ENCODE measurements at places on chromosomes 2 and 18.

GRCh38 chr2:235848055-235848454 is 320.1 kb downstream of the GBX2 start:
- DNase-seq, result no peak

DNA sequence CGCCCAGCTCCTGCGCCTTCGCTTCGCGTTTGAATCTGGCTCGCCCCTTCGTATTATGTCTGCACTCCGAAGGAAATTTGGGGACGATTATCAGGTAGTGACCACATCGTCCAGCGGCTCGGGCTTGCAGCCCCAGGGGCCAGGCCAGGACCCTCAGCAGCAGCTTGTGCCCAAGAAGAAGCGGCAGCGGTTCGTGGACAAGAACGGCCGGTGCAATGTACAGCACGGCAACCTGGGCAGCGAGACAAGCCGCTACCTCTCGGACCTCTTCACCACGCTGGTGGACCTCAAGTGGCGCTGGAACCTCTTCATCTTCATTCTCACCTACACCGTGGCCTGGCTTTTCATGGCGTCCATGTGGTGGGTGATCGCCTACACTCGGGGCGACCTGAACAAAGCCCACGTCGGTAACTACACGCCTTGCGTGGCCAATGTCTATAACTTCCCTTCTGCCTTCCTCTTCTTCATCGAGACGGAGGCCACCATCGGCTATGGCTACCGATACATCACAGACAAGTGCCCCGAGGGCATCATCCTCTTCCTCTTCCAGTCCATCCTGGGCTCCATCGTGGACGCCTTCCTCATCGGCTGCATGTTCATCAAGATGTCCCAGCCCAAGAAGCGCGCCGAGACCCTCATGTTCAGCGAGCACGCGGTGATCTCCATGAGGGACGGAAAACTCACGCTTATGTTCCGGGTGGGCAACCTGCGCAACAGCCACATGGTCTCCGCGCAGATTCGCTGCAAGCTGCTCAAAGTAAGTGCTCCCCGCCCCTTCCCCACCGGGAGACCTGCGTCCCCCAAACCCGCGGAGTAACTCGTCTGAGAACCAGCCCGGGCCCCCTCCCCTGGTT is 453 bp downstream of the KCNJ3 start:
- no peak for DNase-seq

- no peak for DNase-seq
Measured at GRCh38 chr2:237162959-237163358, 77.3 kb downstream of the COPS8 start.

- peak; percentile 34 for DNase-seq
Measured at GRCh38 chr2:169363560-169364150, 1.3 kb upstream of the LRP2 start.

- DNase-seq, result peak; percentile 50
Measured at GRCh38 chr18:34709750-34710441, at the start of gene DTNA. Gene DTNA, plus strand, starts transcription at chr18:34710298. Its CDS starts 45,679 bp downstream, at chr18:34755977.

GRCh38 chr18:47512726-47513435 is 261.4 kb upstream of the SKOR2 start:
- DNase-seq, result no peak

GRCh38 chr2:197641666-197642065 is 33.7 kb downstream of the RFTN2 start:
- DNase-seq, result no peak

GRCh38 chr2:239261796-239262483 is 138.9 kb downstream of the HDAC4 start:
- no peak for DNase-seq

DNA sequence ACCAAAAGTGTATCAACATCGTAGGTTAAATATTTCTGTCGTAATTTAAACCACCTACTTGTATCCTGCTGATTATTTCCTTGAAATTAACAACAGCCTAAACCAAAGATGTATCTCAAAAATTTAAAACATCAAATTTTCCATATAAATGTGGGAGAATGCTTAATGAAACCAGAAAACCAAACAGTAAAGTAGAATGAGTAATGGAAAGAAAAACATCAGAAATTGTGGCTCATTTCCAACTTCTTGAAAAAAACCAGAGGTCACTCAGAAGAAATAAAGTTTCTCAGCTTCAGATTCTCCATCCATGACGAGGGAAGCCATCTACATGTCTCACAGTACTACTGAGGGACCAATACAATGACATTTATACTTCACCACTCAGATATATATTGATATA is 296.5 kb downstream of the NOL4 start:
- DNase-seq, result no peak

DNA sequence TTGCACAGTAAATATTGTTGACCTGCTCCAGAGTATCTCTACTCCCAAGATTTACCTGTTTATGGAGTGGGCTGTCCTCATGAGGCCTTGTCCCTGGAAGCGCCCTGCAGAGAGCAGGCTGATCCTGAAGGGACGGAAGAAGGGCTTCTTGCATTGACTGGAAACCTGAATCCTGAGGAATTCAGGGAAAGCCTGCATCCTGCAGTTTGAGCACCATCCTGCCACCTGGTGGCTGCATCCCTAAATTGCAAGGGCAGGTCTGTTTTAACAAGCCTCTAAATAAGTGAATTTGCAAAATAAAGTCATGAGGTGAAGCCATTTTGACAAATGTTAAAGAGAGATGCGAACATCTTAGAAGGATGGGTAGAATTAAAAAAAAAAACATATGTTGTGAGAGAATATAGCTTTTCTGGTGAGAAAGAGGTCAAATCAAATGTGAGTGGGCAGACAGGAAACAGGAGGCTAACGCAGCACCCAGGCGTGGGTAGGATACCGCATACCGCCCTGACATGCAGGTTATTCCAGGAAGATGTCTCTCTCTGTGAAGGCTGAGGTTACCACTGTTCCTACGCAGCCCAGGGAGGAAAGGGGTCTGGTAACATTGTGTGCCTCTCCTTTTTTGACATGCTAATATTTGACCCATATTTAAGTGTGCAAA is 754.9 kb downstream of the RNF144A start:
- DNase-seq, result peak; percentile 39

DNA sequence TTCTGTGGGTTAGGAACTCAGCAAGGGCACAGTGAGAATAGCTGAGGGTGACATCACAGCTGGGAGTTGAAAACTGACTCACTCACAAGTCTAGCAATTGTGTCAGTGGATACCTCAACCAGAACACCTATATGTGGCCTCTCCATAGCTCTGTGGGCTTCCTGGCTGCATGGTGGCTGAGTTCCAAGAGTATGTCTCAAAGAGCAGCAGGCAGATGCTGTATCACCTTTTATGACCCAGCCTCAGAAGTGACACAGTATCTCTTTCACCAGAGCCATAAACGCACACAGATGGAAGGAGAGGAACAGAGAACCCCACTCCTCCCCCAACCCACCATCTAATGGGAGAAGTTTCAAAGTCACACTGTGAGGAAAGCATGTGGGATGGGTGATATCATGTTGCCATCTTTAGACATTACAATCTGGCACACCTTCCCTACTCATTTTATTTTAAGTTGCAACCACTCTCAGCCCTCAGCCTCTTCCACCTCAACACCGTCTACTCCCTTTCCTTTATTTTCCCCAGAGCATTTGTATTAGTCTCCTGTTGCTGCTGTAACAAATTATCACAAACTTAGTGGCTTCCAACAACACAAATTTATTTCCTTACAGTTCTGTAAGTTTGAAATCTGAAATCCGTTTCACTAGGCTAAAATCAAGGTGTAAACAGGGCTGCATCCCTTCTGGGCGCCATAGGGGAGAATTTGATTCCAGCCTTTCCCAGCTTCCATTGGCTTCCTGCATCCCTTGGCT is 134.6 kb upstream of the SPATS2L start:
- no peak for DNase-seq

GRCh38 chr18:2983296-2983695 is 29.6 kb downstream of the LPIN2 start:
- DNase-seq, result no peak

DNA sequence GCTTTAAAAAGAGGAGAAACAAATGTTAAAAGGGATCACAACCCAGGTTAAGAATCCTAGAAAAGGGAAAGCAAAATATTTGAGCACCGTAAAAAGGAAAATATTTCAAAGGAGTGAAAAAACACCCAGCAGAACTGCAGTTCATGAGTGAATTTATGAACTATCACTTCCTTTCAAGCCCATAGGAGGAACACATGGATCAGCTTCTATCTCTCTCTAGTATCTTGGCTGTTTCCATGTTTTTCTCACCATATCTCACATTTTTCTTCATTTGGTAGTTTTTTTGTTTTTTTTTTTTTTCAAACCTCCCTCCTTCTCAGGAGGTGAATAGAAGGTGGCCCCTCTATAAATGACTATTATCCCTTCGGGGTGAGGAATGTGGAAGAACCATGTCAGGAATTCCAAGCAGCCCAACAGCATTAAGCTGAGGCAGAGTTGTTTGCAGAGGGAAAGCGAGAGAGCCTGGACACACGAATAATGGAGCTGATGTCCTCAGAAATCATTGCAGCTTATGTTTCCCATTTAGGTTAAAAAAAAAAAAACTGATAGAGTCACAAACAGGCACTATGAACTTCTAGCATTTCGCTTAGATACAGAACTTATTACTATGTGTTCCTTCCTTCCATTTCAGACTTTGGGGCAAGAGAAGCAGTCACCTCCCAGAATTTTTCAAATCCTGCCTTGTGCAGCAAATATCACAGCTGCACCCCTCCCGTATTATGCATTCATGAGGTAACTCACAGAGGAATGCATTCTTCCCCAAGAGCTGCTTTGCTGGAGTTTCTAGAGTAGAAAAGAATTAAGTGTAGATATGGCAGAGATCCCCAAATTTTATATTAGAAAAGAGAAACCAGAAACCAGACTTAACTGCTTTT is 315.6 kb downstream of the IRS1 start:
- DNase-seq, result no peak

DNA sequence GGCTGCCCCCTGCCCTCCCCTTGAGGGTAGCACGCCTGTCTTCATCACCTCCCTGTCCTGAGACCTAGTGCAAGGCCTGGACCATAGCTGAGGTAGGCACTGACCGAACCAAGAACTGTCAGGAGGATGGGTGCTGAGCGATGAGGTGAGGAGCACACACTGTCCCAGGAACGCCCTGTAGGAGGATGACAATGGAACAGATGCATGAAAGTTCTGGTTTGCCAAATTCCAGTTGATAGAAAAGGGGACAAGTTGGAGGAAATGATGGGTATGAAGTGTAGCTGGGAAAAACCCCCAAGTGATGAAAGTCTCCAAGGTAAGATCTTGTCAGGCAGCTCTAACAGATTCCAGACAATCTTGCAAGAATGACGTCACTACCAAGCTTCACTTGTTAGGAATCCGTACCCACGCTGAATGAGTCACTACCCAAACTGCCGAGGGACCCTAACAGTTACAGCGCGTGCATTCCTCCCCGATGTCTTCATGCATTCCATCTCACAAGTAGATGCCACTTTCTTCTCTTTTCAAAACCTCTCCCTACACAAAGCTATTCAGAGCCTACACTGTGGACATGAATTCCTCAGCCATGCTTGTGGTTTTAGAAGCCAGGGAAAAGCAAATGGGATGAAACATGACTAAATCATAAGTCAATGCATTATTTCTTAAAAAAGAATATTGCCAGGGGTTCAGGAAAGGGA is 27.6 kb downstream of the MRPL33 start:
- peak; percentile 16 for DNase-seq

DNA sequence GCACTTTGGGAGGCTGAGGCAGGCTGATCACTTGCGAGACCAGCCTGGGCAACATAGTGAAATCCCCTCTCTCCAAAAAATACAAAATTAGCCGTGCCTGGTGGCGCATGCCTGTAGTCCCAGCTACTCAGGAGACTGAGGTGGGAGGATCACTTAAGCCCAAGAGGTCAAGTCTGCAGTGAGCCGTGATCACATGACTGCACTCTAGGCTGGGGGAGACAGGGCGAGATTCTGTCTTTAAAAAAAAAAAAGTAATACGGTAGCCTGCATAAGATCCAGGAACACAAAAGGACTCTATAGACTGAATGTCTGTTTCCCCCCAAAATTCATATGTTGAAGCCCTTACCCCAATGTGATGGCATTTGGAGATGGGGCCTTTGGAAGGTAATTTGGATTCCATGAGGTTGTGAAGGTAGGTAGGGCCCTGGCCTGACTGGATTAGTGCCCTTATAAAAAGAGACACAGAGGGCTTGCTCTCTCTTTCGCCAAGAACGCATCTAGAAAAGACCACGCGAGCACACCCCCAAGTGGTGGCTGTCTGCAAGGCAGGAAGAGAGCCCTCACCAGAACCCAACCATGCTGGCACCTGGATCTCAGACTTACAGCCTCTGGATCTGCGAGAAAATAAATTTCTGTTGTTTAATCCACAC is 17.0 kb downstream of the MBOAT2 start:
- no peak for DNase-seq

GRCh38 chr2:33134086-33134771 is 187.5 kb downstream of the LTBP1 start:
- DNase-seq, result no peak

GRCh38 chr2:173033084-173033483 is 42.6 kb upstream of the MAP3K20 start:
- DNase-seq, result no peak

DNA sequence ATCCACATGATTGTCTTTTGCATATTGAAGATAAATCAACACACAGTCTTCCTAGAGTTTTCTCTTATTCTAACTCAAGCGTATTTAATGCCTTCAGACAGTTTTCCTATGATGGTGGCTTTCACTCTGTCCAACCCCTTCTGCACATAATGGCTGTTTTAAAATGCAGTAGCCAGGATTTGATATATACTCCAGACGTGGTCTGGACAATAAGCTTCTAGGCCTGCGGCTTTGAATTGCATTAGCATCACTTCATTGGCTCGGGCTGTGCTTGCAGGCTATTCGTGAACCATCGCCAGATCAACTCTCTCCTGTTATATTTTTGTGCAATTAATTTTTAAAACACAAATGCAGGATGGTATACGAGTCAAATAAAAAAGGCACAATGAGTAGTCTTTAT is 235.3 kb downstream of the BCL2 start:
- no peak for DNase-seq

DNA sequence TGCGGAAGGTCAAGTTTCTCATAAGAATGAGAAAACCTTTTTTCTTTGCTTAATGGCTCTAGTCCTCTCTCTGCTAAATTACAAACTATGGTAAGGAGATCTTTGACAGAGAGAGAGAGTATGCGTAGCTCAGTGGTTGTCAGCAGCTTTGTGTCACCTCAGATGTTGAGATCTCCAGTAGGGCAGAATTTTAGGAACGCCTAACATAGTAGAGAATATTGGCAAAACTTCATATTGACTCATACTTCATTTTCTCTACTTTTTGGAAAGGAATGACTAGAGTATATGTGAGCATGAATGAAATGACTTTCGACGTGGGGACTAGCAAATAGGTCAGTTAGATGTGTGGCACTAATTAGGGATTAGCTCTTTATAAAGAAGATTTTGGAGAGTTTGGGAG is 64.0 kb downstream of the WDR7 start:
- no peak for DNase-seq

DNA sequence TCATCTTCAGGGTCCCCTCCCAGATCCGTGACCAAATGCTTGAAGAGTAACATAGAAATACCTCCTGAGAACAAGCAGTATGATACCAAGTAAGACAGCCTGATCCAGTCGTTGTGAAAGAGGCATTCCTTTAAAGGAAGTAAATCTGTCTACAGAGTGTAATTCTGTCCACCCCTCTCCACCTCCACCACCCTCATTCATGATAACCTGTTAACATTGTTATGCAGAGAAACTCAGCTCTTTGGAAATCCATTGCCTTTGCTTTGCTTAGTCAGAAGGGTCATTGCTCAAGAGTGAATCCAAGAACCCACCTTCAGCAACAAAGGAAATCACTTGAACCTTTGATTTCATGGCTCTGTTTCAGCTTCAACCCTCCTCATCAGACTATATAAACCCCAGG is 155.6 kb downstream of the CYP26B1 start:
- no peak for DNase-seq

- DNase-seq, result no peak
Measured at GRCh38 chr2:39697454-39697853, 31.7 kb downstream of the TMEM178A start.

Measured in HEK293T (cell line).